Stimulated activated CD8-positive, alpha-beta memory T cell treated with anti-CD3 and anti-CD28 coated beads, Interleukin-15, amount 100 ng/mL, for 1 hour (primary cell): ENCODE measurements at places on chromosomes 7 and 10.

DNA sequence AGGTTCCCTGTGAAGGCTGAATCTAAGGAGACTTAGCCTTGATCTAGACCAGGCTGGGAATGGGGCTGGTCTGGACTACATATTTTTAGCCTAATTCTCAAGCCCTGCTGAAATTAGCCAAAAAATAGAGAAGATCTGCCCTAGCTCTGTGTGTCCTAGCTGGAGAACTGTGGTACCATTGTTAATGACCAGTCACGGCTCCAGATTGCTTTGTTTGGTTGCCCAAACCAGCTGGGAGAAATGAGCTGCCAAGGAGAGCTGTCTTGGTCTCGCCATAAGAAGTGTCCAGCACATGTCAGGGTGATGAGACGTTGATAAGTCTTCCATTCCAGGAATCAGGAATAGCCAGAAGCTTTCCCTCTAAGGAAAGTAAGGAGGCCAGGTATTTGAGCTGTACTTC, 20.7 kb downstream of the GBX1 start:
- no peak for DNase-seq

DNA sequence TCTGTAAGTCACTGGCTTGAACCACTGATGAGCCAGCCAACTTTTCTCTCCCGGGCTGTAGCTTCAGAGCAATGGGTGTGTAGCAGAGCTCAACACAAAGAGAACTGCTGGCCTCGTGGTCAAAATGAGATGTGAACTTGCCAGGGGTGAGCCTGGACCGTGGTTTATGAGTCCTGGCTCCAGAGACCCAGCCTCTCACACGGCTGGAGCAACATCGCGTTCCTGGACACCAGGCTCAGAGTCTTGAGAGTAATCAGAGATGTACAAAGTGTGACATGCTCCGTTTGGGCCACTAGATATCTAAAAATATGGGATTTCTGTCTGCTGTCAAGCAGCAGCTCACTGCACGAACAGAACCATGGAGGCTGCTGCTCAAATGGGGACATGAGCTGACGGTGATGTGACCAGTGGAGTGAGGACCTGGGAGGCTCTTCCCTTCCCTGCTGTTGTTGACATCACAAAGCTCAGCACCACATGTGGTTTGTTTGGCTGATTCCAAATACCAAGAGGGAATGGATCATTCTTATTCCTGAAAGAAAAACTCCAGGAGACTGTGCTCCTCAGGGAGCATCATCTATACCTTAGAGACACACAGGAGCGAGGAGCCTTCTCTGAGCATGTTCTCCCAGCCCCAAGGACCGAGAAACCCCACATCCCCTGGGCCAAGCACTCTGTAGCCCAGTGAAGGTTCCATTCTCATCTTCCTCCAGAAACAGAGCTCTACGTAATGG, 9.2 kb upstream of the SVIL start:
- DNase-seq, result no peak

- no peak for DNase-seq
Measured at GRCh38 chr7:4745265-4745919, 30.0 kb upstream of the AP5Z1 start.

- no peak for DNase-seq
Measured at GRCh38 chr7:84548366-84549365, 354.1 kb upstream of the SEMA3A start.

- DNase-seq, result no peak
Measured at GRCh38 chr7:82384779-82385178, 58.8 kb downstream of the CACNA2D1 start.

DNA sequence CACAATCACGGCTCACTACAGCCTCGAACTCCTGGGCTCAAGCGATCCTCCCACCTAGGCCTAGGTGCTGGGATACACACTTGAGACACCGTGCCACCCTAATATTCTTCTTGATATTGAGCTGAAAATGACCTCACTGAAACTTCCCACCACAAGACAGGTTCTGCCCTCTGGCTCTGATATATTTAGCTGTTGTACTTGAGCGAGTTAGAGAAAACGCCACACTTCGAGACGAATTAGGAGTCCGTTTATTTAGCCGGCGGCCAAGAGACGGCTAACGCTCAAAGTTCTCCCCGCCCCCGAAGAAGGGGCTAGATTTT, 17.9 kb downstream of the ZC3HAV1 start:
- no peak for DNase-seq

- no peak for DNase-seq
Measured at GRCh38 chr7:75905785-75906604, 9.0 kb upstream of the POR start.

DNA sequence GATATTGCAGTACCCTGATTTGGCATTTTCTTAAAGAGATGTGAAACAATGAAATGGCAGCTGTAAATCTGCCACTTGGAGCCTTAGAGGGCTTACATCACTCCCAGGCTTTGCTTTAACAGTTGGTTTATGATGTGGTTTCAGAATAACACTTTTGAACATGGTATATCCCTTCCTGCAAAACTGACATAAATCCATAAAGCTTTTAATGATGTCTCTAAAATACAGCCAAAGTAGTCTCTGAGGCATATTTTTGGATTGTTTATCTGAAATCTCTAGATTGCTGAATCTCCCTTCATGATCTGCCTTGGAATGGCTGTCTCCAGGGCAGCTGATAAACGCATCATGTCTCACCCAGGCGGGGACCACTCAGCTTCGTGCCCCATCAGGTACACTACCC, 377.8 kb upstream of the C7orf33 start:
- no peak for DNase-seq

DNA sequence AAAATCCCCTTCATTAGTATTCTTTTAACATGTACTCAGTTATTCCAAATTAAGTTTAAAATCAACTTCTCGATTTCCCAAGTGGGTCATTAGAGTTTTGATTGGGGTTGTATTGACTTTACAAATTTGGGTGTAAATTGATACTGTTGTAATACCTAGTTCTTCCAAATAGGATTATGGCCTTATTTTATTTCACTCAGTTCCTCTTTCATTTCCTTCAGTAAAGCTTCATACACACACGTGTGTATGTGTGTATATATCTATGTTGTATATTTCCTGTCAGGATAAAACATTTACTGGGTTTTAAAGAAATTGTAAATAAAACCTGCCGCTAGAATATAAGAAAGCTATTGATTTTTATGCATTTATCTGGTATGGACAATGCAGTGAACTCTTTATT, 15.9 kb downstream of the YME1L1 start:
- DNase-seq, result no peak

DNA sequence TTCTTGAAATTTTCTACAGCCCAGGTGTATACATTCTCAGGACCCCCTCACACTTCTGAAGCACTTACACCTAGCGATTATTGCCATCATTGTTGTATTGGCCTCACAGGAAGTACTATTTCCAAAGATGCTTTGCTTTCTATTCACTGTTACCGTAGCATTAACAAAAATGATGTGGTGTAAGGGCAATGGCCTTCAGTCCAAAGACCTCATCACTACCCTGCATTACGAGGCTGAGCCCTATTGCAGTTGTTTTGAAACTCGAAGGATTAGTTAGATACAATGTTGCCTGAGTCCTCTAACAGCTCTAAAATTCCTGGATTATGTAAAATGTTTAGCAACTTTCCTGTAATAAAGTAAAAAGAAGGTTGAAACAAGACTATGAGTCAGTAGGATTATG, 2.9 kb downstream of the NRCAM start:
- no peak for DNase-seq

DNA sequence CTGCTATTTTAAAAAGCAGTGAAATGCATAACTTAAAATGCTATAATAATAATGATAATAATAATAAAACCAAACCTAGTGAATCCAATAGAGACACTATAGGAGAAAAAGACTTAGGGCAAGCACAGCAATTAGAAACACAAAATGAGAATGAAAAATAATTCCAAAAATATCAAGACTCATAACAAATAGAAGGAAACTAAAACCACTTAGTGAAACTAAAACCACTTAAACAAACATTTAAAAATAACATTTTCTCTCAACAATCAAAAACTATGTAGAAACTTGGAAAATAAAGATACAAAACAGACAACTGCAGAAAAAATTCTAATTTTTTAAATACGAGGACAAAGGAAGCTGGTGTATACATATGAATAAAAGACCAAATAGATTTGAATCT, 655.2 kb upstream of the NRG3 start:
- DNase-seq, result no peak

DNA sequence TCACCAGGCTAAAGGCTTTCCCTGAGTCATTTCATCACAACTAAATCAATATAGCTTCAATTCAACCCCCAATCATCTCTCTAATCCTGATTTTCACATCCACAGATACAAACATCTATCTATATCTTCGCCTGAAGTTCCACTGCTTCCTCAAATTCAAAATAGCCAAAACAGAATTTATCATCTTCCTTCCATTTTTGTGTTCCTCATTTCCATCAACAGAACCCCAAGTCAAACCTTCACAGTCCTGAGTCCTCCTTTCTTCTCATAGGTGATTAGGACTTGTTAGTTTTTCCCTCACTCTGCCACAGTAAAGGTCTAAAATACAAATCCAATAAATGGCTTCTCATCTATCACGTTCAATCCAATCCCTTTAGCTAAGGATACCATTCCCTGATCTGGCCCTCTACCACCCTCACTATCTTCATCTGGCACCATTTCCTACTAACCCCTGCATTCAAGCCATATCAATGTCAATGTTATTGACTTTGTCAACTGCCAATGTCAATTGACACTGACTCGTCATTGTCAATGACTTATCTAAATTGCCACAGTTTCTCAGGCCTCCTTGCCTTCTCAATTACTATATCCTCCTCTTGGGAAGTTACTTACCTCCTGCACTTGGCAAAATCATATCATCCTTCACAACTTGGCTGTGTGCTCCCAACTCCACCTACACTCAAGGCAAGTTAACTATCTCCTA, 2.6 kb downstream of the HYCC1 start:
- DNase-seq, result no peak

GRCh38 chr7:155490697-155491628, 33.0 kb downstream of the EN2 start:
- DNase-seq, result no peak

- no peak for DNase-seq
Measured at GRCh38 chr10:102004376-102004775, 51.6 kb downstream of the ARMH3 start.

DNA sequence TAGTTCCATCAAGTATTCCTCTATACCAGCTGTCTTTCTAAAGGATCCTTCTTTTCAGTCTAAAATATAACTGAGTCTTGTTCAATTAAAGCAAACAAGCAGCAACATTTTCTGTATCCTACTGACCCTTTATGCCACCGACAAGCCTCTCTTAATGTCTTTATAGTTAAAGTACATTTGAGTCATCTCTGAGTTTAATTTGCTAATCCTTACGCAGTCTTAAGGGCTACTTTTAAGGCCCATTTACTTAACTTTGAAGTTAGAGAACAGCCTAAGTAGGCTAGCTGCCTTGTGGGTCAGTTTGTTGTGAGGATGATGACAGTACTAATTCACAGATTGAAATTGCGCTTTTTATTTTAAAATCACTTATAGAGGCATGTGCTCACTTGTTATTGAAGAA, 265.5 kb upstream of the FERD3L start:
- no peak for DNase-seq

DNA sequence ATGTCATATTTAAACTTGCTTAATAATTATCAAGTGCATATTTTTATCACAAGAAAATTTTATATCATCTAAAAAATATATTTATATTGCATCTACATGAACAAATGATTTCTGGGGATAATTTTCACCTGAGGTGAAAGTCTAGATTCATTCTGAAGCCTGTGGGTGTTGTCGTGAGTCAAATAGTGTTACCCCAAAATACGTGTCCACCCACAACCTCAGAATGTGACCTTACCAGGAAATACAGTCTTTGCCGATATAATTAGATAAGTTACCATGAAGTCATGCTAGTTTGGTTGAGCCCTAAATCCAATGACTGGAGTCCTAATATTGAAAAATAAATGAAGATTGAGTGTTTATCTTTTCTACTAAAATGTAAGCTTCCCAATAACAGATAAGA, 203.0 kb upstream of the MDFIC start:
- no peak for DNase-seq

- no peak for DNase-seq
Measured at GRCh38 chr10:85641479-85642009, 725.1 kb downstream of the GRID1 start.

- no peak for DNase-seq
Measured at GRCh38 chr7:24971333-24972165, 8.4 kb downstream of the OSBPL3 start.

GRCh38 chr7:18808026-18808425, 309.4 kb downstream of the TWIST1 start:
- DNase-seq, result no peak

DNA sequence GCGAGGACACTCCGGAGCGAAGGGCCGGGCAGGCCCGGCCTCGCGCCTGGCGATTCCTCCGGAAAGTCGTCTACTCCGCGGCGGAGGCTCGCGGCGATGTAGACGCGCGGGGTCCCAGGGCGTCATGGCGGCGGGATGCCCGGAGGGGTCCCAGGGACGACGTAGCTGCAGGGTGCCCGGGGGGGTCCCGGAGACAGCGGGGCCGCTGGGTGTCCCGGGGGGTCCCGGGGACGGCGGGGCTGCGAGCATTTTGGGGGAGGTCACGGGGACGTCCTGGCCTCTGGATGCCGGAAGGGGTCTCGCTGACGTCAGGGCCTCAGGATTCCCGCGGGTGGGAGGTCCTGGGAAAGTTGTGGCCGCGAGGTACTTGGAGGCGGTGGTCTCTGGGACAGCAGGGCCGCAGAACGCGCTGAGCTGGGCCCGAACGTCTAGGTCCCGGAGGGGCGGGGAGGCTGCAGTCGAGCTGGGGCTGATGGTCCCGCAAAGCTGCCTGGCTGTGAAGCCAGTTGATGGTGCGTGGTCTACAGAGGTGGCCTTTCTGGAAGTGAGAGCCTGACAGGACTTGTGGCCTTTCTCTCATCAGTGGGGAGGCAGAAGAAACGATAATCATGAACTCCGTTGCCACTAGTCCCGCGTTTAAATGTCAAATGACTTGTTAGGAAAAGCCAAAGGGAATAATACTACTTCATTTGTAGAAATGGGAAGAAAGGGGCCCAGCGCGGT, 637 bp downstream of the HSPA14 start:
- DNase-seq, result no peak

GRCh38 chr10:8910314-8910713, 855.8 kb downstream of the GATA3 start:
- DNase-seq, result no peak

DNA sequence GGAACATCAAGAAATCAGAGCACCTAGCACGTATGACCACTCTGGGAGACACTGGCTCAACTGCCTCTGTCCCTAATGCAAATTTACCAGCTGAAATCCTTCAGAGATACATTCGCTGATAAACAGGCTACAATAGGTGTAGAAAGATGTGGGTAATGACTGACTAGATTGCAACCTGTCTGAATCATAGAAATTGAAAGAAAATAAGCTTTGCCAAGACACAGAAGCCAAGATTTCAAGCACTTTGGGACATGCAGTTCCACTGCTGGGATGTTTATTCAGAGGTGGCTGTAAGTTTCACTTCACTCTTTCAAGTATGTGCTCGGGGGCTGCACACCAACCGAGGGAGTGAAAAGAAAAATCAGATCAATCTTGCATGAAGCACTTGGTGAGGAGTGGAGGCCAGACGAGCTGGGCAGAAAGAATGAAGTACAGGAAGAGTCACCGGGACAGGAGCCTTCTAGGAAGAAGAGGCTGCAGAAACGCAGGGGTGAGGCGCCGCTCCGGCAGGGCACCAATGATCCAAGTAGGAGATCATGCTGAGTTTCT, 276.7 kb downstream of the PARD3 start:
- no peak for DNase-seq

GRCh38 chr7:137203351-137203750, 140.2 kb downstream of the PTN start:
- no peak for DNase-seq
